H9 (cell line): ENCODE measurements at places on chromosomes 3 and 15. TPM values are rescaled to one million over a fixed set of nuclear protein-coding genes. Genes with fewer than 3 reads are reported as not detected.

DNA sequence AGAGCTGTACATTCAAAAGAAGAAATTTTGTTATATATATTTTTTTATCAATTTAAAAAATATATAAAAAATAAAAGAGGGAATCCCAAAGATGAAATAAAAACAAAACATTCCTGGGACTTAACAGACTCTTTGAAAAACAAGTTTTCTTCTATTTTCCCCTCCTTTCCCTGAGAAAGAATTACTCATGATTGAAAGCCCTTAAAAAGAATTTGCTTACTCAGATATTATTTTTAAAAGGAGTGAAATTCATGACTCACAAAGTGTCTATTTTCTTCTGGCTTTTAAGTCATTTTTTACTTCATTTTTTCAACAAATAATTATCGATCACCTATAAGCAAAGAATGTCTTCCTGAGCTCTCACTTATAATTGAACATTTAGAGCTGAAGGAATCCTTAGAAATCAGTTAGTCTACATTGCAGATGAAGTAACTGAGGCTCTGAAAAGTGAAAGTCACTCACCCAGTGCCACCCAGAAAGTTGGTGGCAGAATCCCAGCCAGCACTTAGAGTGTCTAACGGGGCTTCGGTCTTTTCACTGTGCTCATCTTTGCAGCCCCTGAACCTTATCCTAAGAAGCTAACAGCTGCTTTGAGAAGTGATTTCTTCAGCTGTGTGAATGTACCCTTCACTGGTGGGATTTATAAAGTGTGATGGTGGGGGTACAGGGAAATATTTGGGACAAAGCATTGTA lies 42.5 kb upstream of the NUDT16 start:
- no peak for DNase-seq

GRCh38 chr3:6680119-6680806 lies 180.7 kb upstream of the GRM7 start:
- no peak for DNase-seq

- DNase-seq, result no peak
These were observed 53.6 kb upstream of the SNRPA1 start for GRCh38 chr15:101348643-101349042.

DNA sequence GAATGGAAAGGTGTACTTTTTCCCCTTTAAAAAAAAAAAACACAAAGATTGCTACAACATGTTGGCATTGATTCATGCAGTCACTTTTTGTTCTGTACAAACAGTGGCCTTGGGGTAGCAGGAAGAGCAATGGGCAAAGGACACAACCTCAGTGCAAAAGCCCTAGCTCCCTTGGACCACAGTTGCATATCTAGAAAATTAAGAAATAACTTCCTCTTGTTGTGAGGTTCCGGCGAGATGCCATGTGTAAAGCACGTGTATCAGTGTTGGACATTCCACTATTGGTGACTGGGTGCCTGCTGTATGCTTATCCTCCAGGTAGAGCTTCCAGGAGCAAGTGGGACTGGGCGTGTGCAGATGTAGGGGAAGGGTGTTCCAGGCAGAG lies 164.5 kb downstream of the THSD4 start:
- DNase-seq, result no peak

DNA sequence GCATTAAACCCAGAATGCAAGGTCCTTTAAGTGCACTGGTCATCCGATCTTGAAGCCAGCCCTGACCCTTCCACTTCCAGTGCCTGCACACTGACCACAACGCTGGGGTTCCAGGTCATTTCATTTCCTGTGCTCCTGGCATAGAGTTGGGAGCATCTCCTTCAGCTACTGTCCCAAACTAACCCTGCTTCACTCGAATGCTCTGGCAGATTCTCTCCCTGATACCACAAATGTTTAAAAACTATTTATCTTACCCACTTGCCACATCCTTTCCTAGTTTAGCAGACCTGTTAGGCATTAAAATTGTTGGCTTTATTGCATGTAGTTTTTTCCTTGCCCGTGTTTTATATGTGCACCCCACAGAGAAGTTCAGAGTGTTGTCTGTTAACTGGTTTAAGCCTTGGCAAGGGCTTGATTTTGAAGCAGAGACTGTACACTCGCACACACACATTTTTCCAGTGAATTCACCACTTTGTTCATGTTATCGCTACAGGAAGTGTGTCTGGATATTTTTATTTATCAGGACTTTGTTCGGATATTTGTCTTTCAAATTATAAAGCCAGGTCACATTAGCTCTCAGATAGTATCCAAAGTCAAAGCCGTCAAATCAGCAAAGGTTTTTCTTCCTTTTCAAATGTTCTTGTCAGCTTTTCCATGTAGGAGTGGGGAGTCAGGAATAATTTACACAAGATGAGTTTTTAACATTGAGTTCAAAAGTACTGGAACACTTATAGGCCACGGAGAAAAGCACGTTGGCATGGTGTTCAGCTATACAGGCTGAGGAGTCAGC lies 77.3 kb downstream of the ABI3BP start:
- DNase-seq, result no peak

GRCh38 chr3:155370764-155371503 lies 77.5 kb upstream of the STRIT1 start:
- DNase-seq, result no peak

DNA sequence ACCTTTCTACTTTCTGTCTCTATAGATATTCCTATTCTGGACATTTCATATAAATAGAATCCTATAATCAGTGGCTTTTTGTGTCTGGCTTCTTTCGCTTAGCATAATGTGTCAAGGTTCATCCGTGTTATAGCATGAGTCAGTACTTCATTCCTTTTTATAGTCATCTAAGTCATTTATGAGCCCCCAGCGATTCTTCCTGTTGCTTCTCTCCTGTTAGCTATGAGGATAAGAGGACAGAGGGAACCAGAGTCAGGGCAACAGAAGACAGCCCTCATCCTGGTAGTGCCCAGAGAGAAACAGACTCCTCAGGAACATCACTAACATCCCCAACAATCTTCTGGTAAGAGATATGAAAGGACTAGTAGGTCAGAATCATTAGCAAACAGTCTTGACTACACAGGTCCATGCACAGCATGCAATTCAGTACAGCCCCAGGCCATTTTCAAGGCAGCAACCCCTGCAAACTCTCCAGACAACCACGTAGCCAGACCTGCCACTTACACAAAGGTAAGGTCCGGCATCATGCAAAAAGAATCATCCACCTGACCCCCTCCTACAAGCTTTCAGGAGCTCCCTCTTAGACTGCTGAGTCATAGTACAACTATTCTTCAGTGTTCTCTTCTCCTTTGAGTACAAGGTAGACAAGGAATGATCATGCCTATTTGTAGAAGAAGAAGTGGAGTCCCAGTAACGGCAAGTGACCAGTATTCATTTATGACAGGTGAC lies 91.5 kb downstream of the MYLK start:
- no peak for DNase-seq

- no peak for DNase-seq
These were observed 137.8 kb upstream of the MYRIP start for GRCh38 chr3:39671600-39671999.

DNA sequence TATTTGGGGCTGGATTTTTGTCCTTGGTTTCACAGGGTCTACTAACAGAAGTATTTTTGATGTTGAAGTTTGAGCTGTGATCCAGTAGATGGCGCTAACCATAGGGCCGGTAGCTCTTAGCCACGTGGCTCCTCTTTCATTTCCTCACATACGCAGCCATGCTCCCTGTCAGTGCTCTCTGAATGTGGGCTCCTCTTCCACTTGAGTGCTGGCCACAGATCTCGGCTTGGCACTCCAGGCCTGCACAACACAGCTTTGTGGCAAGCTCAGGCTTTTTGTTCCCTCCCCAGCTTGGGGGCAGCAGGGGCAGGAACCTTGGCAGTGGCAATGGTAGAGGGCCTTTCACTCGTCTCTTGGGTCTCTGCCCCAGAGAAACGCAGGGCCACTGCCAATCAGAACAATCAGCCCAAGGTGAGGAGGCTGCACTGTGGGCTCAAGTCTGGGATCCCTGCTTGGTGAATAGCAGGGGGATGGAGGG lies 18.6 kb upstream of the DNAAF4 start:
- DNase-seq, result peak; percentile 63

DNA sequence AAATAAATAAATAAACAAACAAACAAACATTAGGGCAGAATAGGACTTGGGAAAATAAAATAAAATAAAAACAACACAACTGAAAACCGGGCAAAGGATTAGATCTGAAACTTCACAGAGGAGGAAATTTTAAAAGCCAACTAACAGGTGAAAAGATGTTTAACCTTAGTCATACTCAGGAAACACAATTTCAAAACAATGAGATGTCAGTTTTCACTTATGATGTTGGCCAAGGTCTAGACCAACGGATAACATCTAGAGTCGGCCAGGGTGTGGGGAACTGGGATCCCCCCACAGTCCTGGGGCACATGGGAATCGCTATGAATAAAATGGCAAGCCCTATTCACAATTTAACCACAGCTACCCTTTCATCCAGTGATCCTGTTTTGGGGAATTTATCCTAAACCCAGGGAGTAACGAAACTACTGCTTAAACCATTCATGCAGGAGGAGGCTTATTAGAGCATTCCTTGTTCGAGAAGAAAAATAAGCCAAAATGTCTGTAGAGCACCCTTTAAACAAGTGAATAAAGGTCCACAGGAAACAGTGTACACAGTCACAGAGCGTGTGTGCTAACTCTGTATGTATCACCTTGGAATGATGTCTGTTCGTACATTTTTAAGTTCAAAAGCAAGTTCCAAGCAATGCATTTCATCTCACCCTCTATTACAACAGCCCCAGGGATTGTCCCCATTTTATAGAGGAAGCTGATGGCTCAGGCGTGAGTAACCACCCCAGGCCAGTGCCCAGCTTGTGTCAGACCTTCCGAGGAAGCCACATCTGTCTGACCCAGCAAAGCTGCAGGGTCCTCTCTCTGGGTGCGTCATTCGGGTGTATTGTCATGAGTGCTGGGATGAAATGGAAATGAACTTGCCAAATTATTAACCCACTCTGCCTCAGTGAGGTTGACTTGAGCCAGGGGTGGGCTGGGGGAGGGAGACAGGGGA lies 6.3 kb upstream of the ANPEP start:
- DNase-seq, result no peak

DNA sequence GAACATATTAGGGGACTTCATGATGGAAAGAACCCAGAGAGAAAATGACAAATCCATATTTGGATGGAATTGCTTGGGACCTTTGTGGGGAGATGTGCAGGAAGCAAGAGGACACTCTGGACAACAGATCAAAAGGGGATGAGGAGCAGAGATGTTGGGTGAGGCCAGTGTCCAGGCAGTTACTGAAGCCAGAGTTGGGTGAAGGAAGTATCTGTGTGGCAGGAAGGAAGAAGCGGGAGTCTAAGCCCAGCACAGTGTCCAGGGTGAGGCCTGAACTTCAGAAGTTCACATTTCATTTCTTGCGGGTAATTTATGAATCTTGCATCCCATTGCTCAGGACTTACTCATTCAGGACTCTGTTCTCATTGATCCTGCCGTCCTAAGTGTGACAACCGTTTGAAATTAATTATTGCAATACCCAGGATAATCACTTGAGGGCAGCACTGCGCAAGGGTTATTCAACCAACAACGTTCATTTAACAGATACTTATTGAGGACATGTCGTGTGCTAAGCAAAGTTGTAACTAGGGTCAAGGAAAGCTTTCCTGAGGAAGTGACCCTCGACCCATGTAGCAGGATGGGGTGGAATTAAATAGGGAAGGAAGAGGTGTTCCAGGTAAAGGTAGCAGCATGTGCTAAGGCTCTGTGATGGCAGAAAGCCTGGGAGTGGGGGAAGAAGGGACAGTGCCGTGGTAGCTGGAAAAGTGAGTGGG lies 61.3 kb upstream of the CMTM8 start:
- DNase-seq, result peak; percentile 70

DNA sequence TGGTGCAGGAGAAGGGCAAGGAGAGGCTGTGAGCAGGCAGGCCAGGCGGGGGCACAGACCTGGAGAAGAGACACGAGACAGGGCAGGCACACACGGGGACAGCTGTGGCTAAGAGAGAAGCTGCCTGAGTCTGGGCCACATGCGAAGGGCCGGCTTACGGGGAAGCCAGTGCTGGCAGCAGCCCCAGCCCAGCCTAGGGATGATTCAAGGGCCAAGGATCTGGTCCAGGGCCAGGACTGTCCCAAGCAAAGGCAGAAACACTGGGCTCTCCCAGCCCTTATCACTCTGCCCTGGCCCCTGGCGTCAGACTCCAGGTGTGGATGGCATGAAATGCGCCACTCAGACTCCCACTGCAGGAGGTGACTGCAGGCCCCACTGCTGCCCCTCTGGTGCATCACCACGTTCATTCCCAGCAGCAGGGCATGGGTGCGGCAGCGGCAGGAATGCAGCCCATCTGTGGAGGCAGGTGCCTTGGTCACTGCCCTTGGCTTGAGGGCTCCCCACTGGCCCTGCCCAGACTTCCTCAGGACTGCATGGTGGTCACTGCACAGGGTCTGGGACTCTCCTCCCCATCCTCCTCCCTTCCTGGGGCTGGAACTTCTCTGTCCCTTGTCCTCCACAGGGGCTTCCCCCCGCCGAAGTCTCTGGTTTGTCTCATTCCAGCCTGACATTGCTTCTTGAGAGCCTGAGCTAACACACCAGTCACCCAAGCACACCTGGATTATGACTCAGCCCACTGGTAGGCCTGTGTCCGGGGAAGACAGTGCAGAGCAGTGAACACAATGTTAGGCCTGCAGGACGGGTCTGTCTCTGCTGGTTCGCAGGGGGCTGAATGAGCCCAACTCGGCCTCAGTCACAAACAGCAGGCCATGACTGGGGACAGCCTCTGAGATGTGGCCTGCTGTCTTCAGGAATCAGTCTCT lies 69.3 kb downstream of the TBC1D2B start:
- DNase-seq, result no peak

DNA sequence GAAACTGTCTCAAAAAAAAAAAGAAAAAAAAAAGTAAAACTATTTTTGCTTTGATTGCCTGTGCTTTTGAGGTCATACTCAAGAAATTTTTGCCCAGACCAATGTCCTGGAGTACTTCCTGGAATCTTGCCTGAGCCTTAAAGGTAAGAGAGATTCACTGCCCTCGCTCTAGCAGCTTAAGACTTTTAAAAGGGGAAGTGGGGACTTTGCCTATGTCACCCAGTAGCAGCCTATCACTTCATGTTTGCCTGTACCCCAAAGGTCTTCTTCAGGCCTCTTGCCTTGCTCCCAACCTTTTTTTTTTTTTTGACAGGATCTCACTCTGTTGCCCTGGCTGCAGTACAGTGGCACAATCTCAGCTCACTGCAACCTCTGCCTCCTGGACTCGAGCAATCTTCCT lies 18.9 kb upstream of the GOLGB1 start:
- DNase-seq, result no peak

DNA sequence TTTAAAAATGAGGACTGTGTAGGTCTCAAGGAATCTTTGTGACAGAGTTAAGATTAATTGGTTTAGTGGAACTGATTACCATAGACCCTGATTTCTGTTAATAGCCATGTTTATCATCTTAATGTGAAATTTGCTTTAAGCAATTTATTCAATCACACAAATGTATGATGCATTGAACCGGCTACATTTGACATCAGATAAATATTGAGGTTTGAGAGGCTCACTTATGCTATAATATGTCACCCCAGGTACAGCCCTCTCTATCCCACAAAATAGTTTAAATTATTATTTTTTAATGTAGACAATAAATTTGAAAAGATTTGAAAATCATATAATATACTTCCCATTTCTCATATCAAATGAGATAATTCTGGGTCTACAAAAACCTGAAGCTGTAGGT lies 413.3 kb downstream of the NAALADL2 start:
- no peak for DNase-seq

- DNase-seq, result no peak
These were observed 163.4 kb upstream of the IQSEC1 start for GRCh38 chr3:13236557-13237173.

The CSTA gene
- total RNA-seq, result not detected in 2 replicates

The XCR1 gene
- total RNA-seq, result not detected in 2 replicates

The MIX23 gene
- 79.2 and 80.6 TPM in 2 replicates for total RNA-seq
